ENCODE measurements at places on chromosomes 6 and 20. TPM values are rescaled to one million over a fixed set of nuclear protein-coding genes. Genes with fewer than 3 reads are reported as not detected.
A peak's percentile ranks its signal among the peaks of the same experiment; 100 is the strongest.

DNA sequence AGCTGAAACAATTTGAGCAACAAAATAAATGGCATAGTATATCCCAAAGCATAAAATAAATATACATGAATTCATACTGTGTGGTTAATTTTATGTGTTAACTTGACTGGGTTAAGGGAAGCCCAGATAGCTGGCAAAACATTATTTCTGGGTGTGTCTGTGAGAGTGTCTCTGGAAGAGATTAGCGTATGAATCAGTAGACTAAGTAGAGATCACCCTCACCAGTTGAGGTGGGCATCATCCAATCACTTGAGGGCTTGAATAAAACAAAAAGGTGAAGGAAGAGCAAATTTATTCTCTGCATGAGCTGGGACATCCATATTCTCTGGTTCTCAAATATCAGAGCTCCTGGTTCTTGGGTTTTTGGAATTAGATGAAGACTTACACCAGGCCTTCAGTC is 17.9 kb downstream of the SLC22A16 start:
- DNase-seq: no peak

- peak; percentile 39 for DNase-seq
Measured at GRCh38 chr20:19492687-19493336, 265.2 kb upstream of the RIN2 start.

SEMG1 gene
- total RNA-seq: not detected

GRCh38 chr20:42123981-42124473 is 505.9 kb upstream of the CHD6 start:
- DNase-seq: no peak

GRCh38 chr20:49893242-49894072 is 21.9 kb downstream of the SPATA2 start:
- no peak for DNase-seq

DNA sequence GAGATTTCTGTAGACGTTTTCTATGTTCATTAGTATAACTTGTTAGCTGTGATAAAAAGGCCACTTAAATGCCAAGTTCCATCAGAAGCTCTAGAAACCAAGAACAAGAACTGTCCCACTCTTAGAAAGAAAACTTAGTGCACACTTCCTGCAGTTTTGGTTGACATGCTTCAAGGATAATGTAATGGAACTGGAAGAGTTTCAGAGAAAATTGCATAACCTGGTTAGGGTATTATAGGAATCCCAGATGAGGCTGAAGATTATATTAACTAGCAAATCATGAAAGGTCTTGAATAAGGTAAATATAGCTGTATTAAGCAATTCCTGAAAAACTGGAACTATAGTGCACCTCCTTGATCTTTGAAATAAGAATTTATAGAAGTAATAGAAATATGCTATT is 1.8 kb upstream of the PHACTR2 start:
- peak; percentile 71 for DNase-seq

DNA sequence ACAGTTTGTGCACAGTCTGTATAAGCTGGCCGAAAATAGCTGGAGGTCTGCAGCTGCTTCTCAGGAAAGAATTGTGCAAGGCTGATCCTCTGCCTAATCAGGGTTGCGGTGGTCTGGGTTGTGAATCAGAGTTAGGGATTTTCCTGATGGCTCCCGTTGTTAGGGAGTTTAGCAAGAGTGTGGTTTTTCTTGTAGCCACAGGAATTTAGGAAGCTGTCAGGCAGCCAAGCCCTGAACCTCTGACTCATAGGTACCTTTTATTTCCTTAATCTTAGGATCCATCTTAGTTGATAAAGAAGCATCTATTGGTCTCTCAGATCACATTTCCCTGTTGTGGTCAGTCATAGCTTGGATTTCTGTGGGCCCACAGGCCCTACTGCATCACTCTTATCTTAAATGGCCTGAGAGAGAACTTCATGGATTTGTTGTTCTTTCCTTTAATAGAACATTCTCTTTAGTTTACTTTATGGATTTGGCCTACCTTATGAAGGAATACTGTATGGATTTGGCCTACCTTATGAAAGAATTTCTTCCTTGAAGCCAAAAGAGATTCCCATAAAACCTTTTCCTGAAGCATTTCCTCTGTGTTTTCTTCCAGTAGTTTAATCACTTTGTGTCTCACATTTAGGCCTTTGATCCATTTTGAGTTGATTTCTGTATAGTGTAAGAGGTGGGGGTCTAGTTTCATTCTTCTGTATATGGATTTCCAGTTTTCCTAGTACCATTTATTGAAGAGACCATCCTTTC is 10.3 kb downstream of the KIF25 start:
- peak; percentile 99 for DNase-seq

DNA sequence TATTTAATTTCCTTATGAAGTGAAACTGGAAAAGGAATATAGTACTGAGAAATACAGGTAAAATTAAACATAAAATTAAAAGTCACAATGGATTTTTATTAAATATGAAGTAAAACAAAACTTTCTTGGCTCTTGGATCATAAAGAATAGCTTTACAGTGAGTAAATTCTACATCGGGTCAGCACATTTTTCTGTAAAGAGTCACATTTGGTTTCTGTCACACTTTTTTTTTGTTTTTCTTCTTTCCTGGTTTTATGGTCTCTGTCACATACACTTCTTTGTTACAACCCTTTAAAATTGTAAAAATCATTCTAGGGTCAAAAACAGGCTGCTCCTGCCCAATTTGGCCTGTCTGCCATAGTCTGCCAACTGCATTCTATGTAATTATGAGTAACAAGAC is 254.4 kb upstream of the POU3F2 start:
- DNase-seq: peak; percentile 51

- DNase-seq: no peak
Measured at GRCh38 chr20:35014537-35014936, 58.9 kb downstream of the MYH7B start.

DNA sequence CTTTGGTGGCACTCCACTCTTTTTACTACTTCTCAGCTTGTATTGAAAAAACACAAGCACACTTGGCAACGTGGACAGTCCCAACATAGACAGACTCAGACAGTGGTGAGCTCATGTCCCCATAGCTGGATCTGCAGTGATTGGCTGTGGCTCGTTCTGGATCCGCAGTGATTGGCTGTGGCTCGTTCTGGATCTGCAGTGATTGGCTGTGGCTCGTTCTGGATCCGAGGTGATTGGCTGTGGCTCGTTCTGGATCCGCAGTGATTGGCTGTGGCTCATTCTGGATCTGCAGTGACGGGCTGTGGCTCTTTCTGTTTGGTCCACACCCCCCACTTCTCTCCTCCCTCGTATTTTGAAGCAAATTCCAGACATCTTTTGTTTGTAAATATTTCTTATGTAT is 28.0 kb downstream of the OSBPL2 start:
- no peak for DNase-seq

DNA sequence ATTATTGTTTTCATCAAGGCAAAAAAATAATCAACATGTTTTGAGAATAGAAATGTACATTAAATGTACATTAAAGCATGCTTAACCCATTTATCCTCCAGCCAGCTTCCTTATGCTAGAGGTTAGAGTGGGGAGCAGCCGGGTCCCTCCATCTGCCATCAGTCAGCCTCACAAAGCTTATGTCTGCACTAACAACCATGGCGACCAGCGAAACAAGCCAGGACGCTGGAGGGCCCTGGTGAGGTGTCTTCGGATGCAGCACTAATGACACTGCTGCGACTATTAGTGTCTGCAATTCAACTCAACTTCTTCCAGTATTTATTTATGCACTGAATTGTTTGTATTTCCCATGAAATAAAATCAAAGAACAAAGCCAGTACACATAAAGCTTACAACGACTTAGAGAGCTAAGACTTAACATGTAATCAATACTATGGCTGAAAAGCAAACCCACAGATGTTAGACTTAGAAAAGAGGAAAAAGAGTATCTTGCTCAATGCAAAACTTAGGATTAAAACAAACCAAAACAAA is 6.8 kb downstream of the CLDN20 start:
- DNase-seq: no peak

BMP5 gene
- total RNA-seq: not detected

VGLL2 gene
- not detected for total RNA-seq

CASS4 gene
- 0.15 TPM for total RNA-seq

DNA sequence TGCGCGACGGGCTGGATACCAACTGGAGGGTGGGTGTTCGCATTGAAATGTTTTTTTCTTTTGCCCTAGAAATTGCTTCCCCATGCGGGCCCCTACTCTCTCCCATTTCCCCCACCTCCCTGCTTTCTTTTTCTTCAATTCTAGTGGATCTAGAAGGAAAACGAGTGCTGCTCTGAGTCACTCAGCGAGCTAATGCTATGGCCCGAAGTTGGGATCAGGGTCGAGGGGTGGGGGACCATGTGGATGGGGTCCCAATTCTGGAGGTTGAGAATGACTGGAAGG is 71.5 kb downstream of the SOX4 start:
- DNase-seq: no peak

GNAS-AS1 gene
- total RNA-seq: 1.0 TPM

DNA sequence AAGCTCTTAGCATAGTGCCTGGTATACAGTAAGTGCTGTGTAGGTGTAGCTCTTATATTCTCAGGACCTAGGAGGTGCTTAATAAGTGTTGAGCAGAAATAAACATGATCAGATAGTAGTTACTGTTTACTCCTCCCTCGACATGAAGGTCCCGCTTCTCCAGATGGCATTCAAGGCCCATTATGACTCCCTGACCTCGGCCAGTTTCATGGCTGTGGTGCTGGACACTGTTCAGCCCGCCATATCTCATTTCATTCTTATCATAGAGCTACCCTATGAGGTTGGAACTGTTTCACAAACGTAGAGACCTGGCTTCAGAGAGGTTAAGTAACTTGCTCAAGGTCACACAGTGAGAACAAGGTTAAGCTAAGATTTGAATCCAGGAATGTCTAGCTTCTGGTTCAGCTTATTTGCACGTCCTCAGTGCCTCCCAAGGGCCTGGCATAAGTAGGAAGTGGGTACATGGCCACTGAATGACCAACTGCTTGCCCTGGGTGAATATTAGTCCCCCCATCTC is 39.0 kb downstream of the CD40 start:
- no peak for DNase-seq

DNA sequence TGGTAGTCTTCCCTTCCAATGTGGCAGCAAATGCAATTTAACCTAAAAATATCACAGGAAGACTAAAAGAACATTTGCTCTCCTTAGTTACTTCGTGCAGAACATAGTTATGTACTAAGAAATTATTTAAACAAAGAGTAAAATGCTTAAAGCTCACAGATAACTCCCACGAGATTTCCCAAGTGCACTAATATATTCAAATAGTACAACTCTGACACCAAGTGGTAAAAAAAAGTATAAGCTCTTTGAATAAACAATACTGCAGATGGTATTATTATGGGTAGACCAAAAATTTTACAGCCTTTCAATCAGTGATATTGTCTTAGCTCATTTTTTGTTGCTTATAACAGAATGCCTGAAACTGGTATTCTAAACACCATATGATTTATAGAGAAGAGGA is 52.8 kb upstream of the FILIP1 start:
- DNase-seq: peak; percentile 53

DNA sequence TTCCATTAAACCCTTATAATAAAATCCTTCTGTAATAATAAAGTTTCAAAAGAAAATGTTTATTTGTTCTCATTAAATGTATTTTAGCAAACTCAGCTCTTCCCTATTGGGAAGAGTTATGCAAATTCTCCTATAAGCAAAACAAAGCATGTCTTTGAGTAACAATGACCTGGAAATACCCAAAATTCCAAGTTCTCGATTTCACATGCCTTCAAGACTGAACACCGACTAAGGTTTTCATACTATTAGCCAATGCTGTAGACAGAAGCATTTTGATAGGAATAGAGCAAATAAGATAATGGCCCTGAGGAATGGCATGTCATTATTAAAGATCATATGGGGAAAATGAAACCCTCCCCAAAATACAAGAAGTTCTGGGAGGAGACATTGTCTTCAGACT is 3.8 kb downstream of the IL17A start:
- DNase-seq: no peak

GRCh38 chr20:19275630-19276071 is 63.2 kb downstream of the SLC24A3 start:
- peak; percentile 69 for DNase-seq

DNA sequence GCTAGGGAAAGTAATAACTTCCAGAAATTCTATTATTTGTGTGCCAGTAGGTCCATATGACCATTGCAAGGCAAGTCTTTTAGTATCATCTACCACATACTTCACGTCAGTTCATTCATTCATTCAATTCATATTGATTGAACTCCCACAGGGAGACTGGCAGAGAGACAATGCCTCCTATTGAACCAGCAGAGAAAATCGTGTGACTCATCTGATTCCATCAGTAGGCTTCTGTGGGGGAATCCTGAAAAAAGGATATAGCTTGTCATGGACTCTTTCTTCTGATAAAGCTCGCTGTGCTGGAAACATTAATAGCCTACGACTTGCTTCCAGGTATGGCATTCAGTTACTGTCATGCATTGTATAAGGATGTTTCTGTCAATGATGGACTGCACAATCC is 45.3 kb upstream of the CNR1 start:
- no peak for DNase-seq

- DNase-seq: peak; percentile 83
Measured at GRCh38 chr6:7052443-7053011, 55.2 kb upstream of the RREB1 start.

TNFAIP3 gene
- total RNA-seq: 7.7 TPM

GRIK2 gene
- 2.4 TPM for total RNA-seq

DNA sequence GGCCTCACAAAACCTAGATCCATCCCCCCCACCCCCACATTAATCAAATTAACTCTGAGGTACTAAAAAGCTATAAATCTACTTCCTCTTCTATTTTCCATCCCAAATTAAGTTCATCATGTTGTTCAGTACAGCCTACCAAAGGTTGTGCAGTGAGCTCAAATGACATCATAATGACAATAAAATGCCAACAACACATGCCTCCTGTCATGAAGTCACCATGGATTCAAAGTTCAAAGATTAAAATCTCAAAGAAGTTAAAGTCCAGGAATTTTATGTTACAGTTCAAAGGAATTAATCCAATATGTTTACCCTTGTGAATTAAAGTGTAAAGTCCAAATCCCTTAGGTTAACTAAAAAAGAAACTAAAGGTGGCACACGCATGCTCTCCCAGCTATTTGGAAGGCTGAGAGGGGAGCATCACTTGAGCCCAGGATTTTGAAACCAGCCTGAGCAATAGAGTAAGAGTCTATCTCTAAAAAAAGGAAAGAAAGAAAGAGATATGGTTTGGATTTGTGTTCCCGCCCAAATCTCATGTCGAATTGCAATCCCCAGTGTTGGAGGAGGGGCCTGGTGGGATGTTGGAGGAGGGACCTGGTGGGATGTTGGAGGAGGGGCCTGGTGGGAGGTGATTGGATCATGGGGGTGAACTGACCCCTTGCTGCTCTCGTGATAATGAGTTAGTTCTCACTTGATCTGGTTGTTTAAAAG is 25.7 kb upstream of the SIRT5 start:
- DNase-seq: no peak

DNA sequence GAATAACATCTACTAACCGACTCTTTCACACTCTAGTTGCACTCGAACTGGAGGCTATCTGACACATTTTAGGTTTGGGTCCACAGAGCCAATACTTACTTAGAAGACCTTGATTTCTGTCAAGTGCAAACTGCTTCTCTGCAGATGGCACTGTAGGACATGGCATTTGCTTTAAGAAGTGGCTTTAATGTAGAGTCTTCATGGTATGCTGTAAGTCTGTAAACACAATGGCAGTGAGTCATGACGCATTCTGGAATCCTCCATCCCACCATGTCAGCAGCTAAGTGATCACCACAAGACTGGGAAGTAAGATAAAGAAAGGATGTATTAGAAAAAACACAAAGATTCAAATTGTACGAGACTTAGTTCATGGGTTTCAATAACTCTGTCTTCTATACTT is 377.0 kb upstream of the NOX3 start:
- peak; percentile 83 for DNase-seq

Measured in M059J (cell line).